ENCODE measurements at places on chromosomes 12 and 14. TPM values are rescaled to one million over a fixed set of nuclear protein-coding genes. Genes with fewer than 3 reads are reported as not detected.

Gene MYF5
- not detected for total RNA-seq

Gene HOXC6
- 4.3 TPM for total RNA-seq

Gene DAO
- not detected for total RNA-seq

Gene PIK3C2G
- 0.34 TPM for total RNA-seq

Measured in foreskin keratinocyte (primary cell).